ENCODE measurements at places on chromosomes 12 and 14.

DNA sequence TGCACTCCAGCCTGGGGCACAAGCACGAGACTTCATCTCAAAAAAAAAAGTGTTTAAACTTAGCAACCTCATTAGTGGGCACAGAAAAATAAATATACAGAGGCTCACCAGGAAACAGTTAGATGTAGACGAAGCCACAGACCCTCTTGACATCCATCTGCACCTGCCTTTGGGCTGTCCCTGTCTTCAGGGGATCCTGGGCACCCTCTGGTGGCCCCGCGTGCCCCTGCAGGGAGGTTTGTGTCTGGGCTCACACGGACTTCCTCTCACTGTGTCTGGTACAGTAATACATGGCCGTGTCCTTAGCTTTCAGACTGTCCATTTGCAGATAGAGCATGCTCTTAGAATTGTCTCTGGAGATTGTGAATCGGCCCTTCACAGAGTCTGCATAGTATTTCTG, 916.5 kb downstream of the TMEM121 start:
- DNase-seq = no peak

DNA sequence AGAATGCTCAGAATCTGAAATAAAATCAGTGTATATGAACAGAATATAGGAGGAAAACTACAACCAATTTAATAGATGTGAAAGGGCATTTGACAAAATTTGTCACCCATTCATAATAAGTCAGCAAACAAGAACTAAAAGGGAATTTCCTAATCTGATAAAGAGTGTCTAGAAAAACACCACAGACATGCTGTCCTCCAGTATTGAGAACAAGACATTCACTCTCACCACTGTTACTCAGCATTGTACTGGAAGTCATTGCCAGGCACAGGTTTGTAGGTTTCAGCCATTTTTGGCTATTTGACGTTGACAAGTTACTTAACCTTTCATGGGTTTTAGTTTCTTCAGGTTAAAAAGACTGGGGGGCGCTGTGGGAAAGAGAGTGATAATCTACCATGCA, 13.2 kb downstream of the EIF2S1 start:
- no peak for DNase-seq

DNA sequence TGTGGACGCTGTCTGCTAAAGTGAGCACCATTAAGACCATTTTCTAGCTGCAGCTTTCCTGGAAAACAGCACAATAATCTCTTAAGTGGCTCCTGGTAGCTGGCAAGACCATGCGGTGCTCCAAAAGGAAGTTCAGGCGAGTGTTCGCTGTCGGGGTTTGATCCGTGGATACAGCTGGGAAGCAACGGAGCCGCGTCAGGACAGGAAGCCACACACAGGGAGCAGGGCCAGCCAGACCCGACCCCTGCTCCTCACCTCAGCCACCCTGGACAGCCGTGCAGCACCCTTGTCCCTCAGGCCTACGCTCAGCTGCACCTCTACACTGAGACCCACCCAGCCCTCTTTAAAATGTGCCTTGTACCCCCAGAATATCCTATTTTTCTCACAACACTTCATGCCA, 19.4 kb downstream of the ZFYVE21 start:
- DNase-seq = no peak

- no peak for DNase-seq
These were observed 62.9 kb upstream of the ATP2A2 start for GRCh38 chr12:110217996-110218674.

GRCh38 chr12:132517740-132518100, 27.8 kb downstream of the FBRSL1 start:
- no peak for DNase-seq

GRCh38 chr12:19533567-19533966, 94.3 kb downstream of the AEBP2 start:
- no peak for DNase-seq

- no peak for DNase-seq
These were observed 11.9 kb downstream of the CALM1 start for GRCh38 chr14:90408713-90409112.

Data from stimulated activated CD4-positive, alpha-beta T cell treated with anti-CD3 and anti-CD28 coated beads, Interleukin-1b, Interleukin-23, amount 100 ng/mL, for 1 hour (primary cell).